ENCODE measurements at places on chromosomes 16 and 17. TPM values are rescaled to one million over a fixed set of nuclear protein-coding genes. Genes with fewer than 3 reads are reported as not detected.

DNA sequence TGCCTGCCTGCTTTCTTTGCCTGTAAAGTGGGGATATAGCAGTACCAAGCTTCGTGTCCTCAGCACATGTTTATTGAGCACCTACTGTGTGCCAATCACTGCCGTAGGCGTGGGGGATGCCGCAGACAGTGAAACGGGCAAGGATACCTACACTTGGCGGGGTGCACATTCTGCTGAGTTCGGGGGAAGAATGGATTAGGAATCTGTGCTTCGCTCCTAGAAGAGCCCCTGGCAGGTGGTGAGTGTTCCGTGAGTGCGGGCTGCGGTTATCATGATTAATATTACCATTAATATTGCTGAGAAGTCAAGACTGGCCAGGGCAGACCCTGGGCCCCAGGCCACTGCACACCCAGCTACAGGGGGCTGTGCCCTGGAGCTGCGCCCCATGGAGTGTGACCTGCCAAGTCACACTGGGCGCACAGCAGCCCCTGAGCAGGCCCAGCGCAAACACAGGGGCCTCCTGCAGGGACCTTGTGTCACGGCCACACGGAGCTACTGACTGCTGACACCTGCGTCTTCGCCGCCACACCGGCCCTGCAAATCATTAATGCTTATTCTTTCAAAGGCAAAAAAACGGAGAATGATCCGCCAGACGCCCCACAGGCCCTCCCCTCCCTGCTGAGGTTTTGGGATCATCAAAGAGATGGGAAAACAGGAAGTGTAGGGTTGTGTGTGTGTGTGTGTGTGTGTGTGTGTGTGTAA, 213.4 kb upstream of the GSE1 start:
- DNase-seq, result no peak

The PABPN1L gene
- total RNA-seq, result not detected

DNA sequence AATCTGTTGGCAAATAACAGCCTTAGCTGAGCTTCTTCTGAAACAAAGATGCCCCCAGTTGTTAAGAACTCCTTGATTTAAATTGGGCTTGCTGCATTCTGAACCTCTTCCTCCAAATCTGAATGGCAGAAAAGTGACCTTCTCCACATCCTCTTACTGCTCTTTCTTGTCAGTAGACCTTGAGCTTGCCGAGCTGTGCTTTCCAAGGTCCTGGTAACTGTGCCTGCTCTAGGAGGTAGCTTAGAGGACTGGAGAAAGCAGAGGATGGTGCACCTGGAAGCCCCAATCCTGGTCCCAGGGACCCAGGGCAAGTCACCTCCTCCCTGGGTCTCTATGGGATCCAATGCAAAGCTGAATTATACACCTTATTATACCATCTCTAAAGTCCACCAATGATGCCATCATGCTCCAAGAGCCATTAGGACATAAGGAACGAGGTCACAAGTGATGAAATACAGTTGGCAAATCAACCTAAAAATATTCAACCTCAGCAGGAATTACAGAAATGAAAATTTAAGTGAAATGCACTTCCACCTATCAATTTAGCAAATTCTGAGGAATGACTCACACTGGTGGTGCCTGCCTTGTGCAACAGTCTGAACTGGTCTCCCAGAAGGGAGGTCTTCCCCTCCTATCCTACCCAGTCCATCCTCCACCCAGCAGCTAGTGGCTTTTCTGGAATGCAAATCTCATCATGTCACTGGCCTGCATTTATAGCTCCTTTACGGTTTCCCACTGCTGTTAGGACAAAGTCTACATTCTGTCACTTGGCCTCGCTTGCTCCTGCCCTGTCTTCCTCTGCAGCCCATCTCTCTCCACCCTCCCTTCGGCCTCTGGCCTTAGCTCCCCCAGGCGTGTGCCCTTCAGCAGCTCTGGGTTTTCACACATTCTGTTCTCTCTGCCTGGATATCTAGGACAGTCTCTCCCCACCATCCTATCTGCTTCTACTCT, 36.6 kb downstream of the TOM1L2 start:
- DNase-seq, result no peak

DNA sequence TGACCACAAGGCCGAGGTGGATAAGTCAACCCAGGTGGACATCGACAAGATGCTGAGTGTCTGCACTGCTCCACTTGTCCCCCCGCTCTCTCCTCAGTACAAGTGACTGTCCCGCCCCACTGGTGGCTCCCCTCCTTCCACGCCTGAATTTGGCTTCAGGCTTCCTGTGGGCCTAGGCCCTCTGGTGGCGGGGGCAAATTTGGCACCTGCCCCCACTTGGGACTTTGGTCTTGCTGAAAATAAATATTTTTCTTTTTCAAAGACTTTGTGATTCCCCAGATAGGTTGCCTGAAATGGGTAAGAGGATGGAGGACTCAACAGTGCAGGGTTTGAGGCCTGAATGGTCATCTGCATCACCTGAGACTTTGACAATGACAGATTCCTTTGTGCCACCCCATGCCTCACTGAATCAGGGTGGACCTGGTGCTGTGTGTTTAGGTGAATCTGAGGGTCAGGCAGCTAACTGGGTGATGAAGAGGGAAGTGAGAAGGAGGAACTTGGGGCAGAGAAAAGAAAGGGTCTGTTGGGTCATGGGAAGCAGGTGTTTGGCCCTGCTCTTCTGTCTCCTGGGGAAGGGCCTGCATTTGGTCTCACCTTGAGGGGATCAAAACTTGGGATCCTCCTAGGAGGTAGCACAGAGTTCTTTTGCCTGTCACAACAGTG, 2.0 kb downstream of the C16orf86 start:
- DNase-seq, result no peak

The FNDC8 gene
- total RNA-seq, result not detected

The HAP1 gene
- 0.23 TPM for total RNA-seq

- no peak for DNase-seq
Measured at GRCh38 chr16:57738844-57739243, 3.3 kb downstream of the KATNB1 start.

GRCh38 chr16:86555704-86556075, 655 bp upstream of the MTHFSD start:
- no peak for DNase-seq

GRCh38 chr17:7775051-7775450, 57.5 kb downstream of the DNAH2 start:
- no peak for DNase-seq

The USP10 gene
- total RNA-seq, result 170 TPM

DNA sequence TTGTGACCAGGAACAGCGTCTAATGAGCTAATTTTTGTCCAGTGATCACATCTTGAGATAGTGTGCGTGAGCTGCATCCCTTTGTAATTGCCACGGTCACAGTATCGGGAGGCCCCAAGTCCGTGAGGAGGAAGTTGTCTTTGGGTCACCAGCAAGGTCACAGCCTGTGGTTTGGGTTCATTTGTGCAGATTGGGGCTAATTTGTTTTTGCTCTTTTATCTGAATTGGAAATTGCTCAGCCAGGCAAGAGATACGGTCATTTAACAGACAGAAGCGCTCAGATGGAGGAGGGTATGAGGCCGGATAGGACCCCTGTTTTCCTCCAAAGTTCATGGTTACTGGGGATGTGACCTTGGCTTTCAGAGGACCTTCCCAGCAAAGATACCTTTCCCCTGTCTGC, 174.1 kb downstream of the SNX29 start:
- DNase-seq, result no peak

The ARHGDIG gene
- total RNA-seq, result 0.82 TPM

GRCh38 chr16:11666103-11667055, 1.9 kb upstream of the SNN start:
- no peak for DNase-seq

GRCh38 chr17:9003355-9004131, 17.8 kb upstream of the NTN1 start:
- DNase-seq, result no peak

GRCh38 chr16:49150341-49150740, 131.3 kb downstream of the CBLN1 start:
- no peak for DNase-seq
